ENCODE measurements at places on chromosomes 16 and 17. TPM values are rescaled to one million over a fixed set of nuclear protein-coding genes. Genes with fewer than 3 reads are reported as not detected.

The KIF2B gene
- not detected for total RNA-seq

DNA sequence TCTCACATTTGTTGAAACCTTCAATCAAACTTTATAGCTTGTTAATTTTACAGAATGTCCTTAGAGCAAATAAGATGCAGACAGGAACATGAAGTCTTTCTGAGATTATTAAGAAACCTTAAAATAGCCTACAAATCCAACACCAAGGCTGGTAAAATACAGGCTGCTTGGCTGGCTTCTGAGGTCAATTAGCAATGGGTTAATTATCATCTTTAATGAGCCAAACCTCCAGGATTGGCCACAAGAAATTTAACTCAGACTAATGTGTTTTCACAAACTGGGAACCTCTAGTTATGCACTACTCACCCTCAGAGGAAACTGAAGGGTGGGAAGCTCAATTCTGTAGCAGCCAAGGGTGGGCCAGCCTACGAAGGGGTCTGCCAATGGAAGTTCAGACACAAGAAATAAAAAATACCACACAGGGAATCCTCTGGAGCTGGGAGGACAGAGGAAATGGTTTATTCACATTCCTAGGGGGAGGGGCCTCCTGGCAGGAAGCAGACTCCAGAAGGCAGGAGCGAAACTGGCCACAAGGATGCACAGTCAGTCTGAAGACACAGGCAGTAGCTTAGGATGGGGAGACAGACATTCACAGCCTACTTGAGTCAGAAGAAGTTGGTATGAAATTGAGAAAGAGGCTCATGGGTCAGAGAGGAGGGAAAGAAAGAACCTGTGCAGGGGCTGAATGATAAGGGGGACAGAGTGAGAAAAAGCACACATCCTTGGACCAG lies 36.1 kb downstream of the HIC1 start:
- peaks cover 39% of the 10 kb centered on the region for H3K4me1 ChIP-seq
- H3K4me3 ChIP-seq = no peak overlapping the region
- DNase-seq = no peak
- no peaks in the 10 kb centered on the region for H3K27me3 ChIP-seq
- no peaks in the 10 kb centered on the region for H3K36me3 ChIP-seq

GRCh38 chr16:75868636-75869632 lies 142.6 kb upstream of the CPHXL start:
- H3K4me1 ChIP-seq = no peaks in the 10 kb centered on the region
- H3K27me3 ChIP-seq = no peaks in the 10 kb centered on the region
- no peak for DNase-seq

- DNase-seq = no peak
- H3K27me3 ChIP-seq = no peaks in the 10 kb centered on the region
- no peaks in the 10 kb centered on the region for H3K36me3 ChIP-seq
- no peak overlapping the region for H3K4me3 ChIP-seq
These were observed 5.4 kb downstream of the DCAF7 start for GRCh38 chr17:63555500-63556156.

DNA sequence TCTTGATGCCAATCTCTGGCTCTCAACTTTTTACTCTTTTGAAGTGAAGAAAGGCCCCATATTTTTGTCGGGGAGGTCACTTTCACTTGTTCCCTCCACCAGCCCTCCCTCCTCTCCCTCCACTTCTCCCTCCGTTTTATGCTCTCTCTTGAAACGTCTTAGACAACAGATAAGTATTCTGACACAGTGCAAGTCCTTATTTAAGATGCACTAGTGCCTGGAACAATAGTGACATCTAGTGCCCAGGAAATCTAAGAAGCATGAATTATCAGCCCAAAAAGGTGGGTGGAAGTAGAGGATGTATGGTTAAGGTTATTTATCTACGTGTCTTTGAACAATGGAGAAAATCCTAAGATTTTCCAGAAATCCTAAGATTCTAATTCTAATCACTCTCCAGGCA lies 17.9 kb downstream of the PSME3IP1 start:
- peaks cover 44% of the 10 kb centered on the region for H3K36me3 ChIP-seq
- no peaks in the 10 kb centered on the region for H3K27me3 ChIP-seq
- no peak overlapping the region for H3K27ac ChIP-seq
- H3K4me3 ChIP-seq = no peak overlapping the region
- H3K4me1 ChIP-seq = no peaks in the 10 kb centered on the region

- H3K4me3 ChIP-seq = no peak overlapping the region
- DNase-seq = no peak
- no peaks in the 10 kb centered on the region for H3K4me1 ChIP-seq
- no peaks in the 10 kb centered on the region for H3K36me3 ChIP-seq
These were observed 121.2 kb downstream of the SNX11 start for GRCh38 chr17:48228720-48229119.

The PLEKHH3 gene
- total RNA-seq = 0.38 TPM

The CYGB gene
- total RNA-seq = not detected

DNA sequence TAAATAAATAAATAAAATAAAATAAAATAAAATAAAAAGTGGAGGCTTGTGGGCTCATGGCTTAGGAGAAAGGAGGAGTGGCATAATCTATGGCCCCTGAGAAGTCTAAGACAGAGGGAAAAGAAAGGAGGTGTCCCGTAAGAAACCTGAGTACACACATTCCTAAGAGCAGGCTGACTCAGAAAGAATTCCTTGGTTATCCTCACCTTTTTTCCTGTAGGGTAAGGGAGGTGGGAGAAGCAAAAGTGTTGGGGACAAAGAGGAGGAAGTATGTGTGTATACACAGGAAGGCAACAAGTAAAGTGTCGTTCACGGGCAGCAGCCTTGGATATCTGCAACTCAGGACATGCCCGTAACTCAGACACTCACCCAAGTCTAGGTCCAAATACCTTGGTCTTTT lies 29.3 kb downstream of the MARF1 start:
- H3K27ac ChIP-seq = no peak overlapping the region
- H3K4me1 ChIP-seq = no peaks in the 10 kb centered on the region
- no peak overlapping the region for H3K4me3 ChIP-seq
- peaks cover 64% of the 10 kb centered on the region for H3K36me3 ChIP-seq
- no peak for DNase-seq

DNA sequence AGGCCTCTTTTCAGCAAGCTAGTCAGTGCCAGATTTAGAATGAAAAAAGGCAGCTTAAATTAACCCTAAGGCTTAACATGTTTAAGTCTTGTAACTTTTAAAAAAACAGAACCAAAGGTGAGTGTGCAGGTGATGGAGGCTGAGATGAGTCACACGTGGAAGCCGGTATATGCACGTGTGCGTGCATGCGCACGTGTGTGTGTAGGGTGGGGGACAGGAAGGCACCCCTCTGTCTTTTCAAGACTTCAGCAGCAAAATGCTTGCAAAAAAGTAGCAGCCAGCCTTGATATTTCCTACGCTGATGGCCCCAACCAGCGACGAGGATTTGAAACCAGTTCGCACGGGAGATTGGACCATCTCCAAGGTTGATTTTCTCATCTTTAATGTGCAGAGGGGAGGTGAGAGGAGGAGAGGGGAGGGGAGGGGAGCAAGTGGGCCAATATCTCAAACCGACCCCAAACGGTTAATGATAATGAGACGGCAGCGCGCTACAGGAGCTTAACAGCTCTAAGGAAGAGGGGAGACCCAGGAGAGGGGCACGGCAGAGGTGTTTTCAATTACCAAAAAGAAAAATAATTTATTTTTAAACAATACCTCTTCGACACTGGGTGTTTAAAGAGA lies 154.7 kb downstream of the ZNF423 start:
- H3K27ac ChIP-seq = no peak overlapping the region
- H3K27me3 ChIP-seq = no peaks in the 10 kb centered on the region
- no peaks in the 10 kb centered on the region for H3K36me3 ChIP-seq
- no peak for DNase-seq

DNA sequence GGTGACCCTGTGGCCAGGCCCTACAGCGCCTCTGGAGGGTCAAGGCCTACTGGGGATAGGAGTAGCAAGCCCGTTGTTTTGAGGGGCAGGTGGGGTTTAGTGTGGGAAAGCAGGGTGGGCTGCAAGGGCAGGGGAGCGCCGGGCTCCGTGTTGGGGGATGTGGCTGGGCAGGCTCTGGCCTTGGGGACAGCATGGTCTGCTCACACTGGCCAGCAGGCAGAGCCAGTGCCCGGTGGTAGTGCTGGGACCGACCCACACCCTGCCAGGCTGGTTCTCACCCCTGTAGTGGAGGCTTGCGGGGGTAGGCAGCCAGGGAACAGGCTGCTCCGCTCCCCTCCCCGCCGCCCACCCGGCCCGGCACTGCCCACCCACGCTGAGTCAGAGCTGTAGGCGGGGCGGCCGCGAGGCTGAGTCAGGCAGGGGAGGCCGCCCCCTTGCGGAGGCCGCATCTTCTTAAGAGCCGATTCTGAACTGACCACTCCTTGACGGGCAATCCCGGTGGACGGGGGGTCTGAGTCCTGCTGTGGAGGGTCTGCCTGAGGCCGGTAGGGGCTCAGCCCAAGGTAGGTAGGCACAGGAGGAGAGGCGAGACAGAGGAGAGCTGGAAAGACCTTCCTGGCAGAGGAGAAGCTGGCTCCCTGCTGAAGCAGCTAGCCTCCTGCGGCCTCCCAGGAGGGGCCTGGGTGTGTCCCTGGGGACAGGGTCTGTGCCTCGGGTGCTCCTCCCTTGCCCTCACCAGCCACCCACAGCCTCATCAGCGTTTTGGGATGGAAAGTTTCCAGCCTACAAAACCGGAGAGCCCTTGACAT lies 62.4 kb downstream of the BAIAP2 start:
- H3K27me3 ChIP-seq = no peaks in the 10 kb centered on the region
- H3K4me3 ChIP-seq = no peak overlapping the region
- no peaks in the 10 kb centered on the region for H3K36me3 ChIP-seq
- peak; percentile 52 for DNase-seq

The ACSM2A gene
- total RNA-seq = not detected

- peak overlapping the region; percentile 5 for H3K27ac ChIP-seq
- no peaks in the 10 kb centered on the region for H3K27me3 ChIP-seq
- peaks cover 54% of the 10 kb centered on the region for H3K4me1 ChIP-seq
- peak; percentile 37 for DNase-seq
- H3K4me3 ChIP-seq = peak overlapping the region; percentile 27
- peaks cover 33% of the 10 kb centered on the region for H3K36me3 ChIP-seq
These were observed 3.3 kb downstream of the TRPV2 start for GRCh38 chr17:16418685-16419068.

DNA sequence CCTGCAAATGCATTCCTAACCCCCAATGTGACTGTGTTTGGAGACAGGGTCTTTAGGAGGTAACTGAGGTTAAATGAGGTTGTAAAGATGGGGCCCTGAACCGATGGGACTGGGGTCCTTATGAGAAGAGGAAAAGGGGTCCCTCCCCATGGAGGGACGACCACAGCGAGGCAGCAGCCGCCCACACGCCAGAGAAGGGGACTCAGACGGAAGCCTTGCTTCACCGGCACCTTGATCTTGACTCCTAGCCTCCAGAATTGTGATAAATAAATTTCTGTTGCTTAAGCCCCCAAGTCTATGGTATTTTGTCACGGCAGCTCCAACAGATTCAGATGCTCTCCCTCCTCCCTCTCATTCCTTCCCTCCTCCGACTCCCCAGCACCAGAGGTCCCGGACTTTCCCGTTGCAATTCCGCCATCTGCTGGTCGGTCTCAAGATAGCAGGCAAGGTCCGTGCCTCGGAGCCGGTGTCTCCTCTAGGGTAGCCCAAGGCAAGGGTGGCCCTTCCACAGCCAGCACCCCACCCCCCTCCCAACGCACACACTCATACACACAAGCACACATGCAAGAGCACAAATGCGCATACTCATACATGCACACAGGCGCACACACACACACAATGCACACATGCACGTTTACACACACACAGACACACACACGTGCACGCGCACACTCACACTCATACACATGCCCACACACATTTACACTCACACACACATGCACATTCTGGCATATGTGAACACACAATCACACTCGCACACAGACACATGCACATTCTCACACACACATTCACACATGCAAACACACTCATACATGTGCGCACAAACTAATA lies 23.1 kb upstream of the C16orf78 start:
- H3K4me3 ChIP-seq = no peak overlapping the region
- no peaks in the 10 kb centered on the region for H3K4me1 ChIP-seq
- H3K27me3 ChIP-seq = no peaks in the 10 kb centered on the region
- no peak overlapping the region for H3K27ac ChIP-seq
- no peak for DNase-seq
- no peaks in the 10 kb centered on the region for H3K36me3 ChIP-seq

DNA sequence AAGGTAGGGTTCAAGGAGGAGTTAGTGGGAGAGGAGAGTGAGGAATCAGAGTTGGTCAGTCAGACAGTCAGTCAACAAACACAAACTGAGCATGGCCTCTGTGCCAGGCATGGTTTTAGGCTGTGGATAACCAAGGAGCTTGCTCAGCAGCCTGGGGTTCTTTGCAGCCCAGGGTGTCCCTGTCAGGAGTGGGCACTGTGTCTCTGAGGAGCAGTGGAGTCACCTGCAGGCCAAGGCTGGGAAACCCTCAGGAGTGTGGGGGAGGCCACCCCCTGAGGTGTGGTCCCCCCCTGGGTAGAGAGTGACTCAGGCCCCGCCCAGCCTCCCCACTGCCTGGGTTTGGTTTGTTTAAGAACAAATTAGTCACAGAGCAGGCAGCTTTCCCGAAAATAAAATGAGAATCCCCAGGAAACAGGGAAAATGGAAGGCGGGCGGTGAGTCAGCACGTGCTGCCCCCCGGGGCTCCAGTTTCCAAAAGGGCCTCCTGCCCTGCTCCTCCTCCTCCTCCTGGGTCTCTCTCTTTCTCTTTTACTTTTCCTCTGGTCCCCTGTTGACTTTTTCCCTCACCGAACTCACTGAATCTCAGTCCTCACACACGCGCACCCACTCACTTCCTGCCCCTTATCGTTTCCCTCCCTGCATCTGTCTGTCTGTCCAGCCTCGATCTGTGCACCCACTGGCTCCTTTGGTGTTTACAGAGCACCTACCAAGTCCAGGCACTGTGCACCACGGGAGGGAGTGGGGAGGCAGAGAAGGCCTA lies 44.3 kb downstream of the SOCS3 start:
- peak overlapping the region; percentile 13 for H3K27ac ChIP-seq
- peak overlapping the region; percentile 19 for H3K4me3 ChIP-seq
- peaks cover 36% of the 10 kb centered on the region for H3K4me1 ChIP-seq
- no peaks in the 10 kb centered on the region for H3K36me3 ChIP-seq

The ATP1B2 gene
- total RNA-seq = 0.40 TPM

DNA sequence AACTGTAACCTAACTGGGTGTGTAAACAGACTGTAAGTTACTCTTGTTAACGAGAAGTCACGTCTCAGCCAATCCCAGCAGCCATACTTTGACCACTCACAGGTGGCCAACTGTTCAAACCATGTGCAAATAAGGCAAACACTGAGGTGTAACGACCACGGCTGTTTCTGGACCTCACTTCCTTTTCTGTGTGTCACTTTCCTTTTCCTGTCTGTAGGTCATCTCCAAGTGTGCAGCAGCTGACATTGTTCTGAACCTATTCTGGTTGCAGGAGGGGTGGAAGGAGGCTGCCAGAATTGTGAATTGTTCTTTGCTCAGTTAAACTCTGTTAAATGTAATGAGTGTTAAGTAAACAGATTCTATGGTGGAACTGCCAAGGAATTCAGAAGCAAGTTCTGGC lies 627.4 kb downstream of the KCNJ2 start:
- no peak for DNase-seq
- no peaks in the 10 kb centered on the region for H3K4me1 ChIP-seq
- H3K27me3 ChIP-seq = no peaks in the 10 kb centered on the region
- H3K4me3 ChIP-seq = no peak overlapping the region

GRCh38 chr16:54932021-54932660 lies 1.5 kb downstream of the IRX5 start:
- H3K4me1 ChIP-seq = peaks cover 18% of the 10 kb centered on the region
- DNase-seq = no peak

- no peaks in the 10 kb centered on the region for H3K4me1 ChIP-seq
- H3K27ac ChIP-seq = no peak overlapping the region
- no peak overlapping the region for H3K4me3 ChIP-seq
These were observed 378.6 kb upstream of the C16orf82 start for GRCh38 chr16:26688105-26688504.

The AGRP gene
- not detected for total RNA-seq

GRCh38 chr17:48438516-48439061 lies 8.6 kb upstream of the SKAP1 start:
- no peaks in the 10 kb centered on the region for H3K27me3 ChIP-seq
- peaks cover 94% of the 10 kb centered on the region for H3K4me1 ChIP-seq
- no peak overlapping the region for H3K27ac ChIP-seq
- no peak overlapping the region for H3K4me3 ChIP-seq
- no peak for DNase-seq
- H3K36me3 ChIP-seq = no peaks in the 10 kb centered on the region
